MCF 10A (cell line): ENCODE measurements at places on chromosomes 7 and 10. TPM values are rescaled to one million over a fixed set of nuclear protein-coding genes. Genes with fewer than 3 reads are reported as not detected.

RNF148 gene
- total RNA-seq: 0.63 and 0.96 TPM in 2 replicates

CTNNA3 gene
- 0.02 TPM in 1 of 2 replicates, not detected in the other for total RNA-seq

DNA sequence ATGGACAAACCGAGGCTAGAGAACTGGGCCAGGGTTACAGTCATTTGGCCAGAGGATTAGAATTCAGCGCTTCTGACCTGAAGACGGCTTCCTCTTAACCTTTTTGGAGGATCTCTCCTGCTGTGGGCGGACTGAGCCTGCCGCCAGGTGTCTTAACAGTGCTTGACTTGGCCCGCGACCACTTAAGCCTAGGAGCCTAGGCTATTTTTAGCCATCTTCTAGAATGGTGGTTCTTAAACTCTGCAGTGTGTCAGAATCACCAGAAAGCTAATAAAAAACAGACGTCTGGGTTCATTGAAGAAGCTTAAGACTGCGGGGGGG lies 722 bp downstream of the MDH2 start:
- peak; percentile 40 for DNase-seq

DNA sequence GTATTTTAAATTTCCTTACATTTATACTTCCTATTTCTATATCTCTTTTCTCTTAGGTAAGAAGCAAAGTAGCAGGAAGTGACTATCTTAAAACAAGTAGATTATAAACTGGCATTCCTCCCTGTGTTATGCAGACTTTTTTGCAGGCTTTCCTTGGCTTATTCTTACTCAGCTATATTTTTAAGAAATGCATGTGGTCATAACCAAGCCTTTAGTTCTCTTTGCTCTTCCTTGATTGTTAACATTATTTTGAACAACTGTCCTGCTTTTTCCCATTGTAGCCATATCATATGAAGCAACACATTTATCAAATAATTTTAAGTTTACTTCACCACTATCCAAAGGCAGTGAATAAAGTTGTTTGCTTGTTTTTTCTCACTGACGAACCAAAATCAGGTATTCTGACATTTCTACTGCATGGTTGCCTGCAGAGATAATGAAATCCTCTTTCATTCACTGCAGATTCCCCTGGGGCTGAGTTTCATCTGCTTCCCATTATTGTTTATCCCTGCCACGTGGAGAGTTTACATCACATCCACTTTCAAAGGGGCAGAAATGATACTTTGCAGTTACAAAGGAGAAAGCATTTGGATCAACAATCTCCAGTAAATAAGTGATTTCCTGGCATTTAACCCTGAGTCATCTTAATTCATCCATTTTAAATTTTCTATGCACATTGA lies 389.9 kb upstream of the SEMA3C start:
- no peak for DNase-seq

DNA sequence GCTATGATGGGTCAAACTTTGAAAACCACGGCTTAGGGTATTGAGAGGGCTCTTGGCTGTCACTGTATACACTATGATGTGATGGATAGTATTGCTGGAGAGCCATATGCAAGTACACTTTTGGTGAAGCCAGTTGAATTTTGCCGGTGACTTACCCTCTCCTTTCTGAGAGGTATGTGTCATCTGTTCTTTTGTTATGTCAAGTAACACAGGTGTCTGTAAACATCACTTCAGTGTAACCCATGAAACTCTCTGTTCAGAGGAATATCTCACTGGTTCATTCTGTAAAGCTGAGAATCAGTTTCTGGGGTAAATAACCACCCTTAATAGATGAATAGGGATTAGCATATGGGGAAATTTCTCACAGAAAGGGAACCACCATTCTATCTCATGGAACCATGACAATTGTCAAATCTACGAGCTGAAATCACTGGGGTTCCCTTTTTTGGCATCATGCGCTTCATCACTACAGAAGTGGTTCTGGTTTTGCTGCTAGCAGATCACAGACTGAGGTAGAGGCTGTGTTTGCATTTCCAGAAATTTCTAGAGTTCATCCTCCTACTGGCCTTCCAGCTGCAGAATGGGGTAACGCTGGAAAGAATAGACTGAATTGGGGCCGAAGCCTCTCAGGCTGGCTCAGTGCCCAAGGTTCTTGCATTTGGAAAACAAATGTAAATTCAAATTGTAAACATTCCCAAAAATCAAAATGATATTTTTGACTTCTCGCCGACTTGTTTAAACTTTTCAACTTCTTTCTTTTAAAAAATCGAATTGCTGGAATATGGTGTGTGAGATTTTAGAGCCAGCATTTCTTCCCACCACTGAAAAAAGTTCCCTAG lies 83.3 kb upstream of the CREB5 start:
- DNase-seq: no peak

DNA sequence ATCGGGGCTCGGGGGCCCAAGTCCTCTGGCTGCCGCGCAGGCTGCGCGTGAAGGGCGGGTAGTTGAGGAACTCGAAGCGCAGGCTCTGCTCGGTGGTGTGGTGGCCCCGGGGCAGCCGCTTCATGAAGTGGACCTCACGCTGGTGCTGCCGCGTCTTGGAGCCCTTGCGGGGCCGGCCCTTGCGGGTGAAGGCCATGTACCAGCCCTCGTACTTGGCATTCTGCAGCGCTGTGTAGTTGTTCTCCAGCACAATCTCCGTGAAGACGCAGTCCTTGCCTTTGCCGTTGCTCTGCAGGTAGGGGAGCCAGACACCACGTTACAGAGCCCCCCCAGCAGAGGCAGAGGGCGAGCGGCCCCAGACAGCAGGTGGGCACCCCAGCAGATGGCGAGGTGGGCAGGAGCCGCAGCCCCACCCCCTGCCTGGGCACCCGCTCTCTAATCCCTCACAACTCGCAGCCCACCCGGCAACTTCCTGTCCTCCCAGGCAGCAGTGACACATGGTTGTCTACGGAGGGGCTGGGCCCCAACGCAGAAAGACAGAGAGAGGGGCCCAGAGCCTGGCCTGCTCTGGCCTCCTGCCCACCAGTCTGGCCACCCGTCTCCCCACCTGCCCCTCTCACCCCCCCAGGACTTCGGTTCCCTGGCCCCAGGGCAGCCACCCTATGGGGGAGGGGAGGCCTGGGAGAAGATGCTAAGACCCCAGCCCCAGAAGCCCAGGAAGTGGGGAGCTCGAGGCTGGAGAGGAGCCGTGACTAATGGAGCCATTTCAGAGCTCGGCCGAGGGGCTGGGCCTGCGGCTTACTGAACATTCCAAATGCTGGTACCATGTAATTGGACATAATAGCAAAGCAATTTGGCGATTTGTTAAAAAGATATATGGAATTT lies 5.3 kb downstream of the FGF8 start:
- no peak for DNase-seq

GRCh38 chr7:74449809-74450397 lies 3.8 kb upstream of the GTF2IRD1 start:
- peak; percentile 71 for DNase-seq
